ENCODE measurements at places on chromosomes 11 and 22.

GRCh38 chr11:7882860-7883259 is 48.2 kb downstream of the OR10A6 start:
- DNase-seq: no peak

DNA sequence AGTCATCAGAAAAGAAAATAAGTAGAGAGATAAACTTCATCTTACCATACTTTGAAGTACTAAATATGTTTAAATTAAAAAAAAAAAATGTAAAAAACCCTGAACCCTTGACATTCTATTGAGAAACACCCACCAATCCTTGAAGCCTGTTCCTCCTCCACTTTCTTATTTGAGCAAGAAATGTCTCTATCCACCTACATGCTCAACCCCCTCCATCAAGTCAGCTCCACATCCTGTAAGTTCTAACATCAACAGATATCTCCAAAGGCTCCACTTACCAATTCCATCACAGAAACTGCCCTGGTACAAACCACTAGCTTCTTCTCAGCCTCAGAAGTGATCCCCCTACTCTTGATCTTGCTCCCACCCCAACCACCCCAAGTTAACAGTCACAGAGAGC is 32.5 kb upstream of the FAT3 start:
- no peak for DNase-seq

- DNase-seq: no peak
These were observed 13.6 kb upstream of the RFPL2 start for GRCh38 chr22:32218470-32218869.

- no peak for DNase-seq
These were observed 15.5 kb downstream of the RBX1 start for GRCh38 chr22:40966726-40967085.

- DNase-seq: peak; percentile 79
These were observed at the start of gene OR52N2 for GRCh38 chr11:5808500-5809121. TSS of gene OR52N2 (plus strand) at chr11:5808924. CDS start at chr11:5820336, 11,412 bp downstream.

DNA sequence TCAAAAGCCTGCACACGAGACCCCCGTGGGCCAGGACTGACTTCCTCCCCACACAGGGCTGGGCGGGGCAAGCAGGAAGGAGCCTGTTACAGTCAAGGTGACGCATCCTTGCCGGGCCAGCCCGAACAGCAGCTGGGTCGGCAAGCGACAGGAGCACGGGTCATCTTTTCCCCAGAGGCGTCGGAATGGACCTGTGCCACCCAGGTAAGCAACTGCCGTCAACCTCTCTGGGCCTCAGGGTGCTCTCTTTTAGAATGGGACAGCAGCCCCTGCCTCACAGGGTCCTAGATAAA is at the start of gene CYTH4:
Gene CYTH4, plus strand, starts transcription at position 124 of the 293 bp plus-strand sequence. Its CDS starts 62 bp downstream, at position 186.
- peak; percentile 86 for DNase-seq

- DNase-seq: no peak
These were observed 62.2 kb downstream of the RSF1 start for GRCh38 chr11:77758331-77758730.
